ENCODE measurements at places on chromosomes 7 and 10. TPM values are rescaled to one million over a fixed set of nuclear protein-coding genes. Genes with fewer than 3 reads are reported as not detected.

The HEPACAM2 gene
- total RNA-seq = not detected

The CLDN4 gene
- 0.12 TPM for total RNA-seq

The ANKRD7 gene
- total RNA-seq = 0.59 TPM

- no peaks in the 10 kb centered on the region for H3K36me3 ChIP-seq
- no peak overlapping the region for H3K4me3 ChIP-seq
- H3K4me1 ChIP-seq = no peaks in the 10 kb centered on the region
- H3K27me3 ChIP-seq = peaks cover 10% of the 10 kb centered on the region
- no peak for DNase-seq
- no peak overlapping the region for H3K27ac ChIP-seq
Observed at GRCh38 chr10:60977161-60978122, 33.5 kb upstream of the RHOBTB1 start.

DNA sequence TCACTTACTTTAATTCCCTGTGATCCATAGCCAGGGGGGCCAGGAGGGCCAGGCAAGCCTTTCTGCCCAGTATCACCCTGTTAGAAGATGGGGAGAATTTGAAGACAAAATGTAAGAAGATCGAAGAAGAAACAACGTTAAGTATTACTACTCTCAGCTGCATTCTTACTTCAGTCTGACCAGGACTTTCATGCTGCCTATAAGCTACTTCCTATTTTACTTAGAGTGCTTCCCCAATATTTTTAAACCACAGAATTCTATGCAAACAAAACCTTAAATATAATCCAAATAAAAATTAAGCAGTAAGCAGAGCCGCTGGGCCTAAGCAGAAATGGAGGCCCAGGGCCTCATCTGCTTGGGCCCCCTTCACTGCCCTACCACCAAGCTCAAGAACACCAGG, 117.8 kb downstream of the COL28A1 start:
- no peaks in the 10 kb centered on the region for H3K36me3 ChIP-seq
- DNase-seq = no peak
- no peak overlapping the region for H3K4me3 ChIP-seq

GRCh38 chr7:35992436-35992835, 160.6 kb upstream of the EEPD1 start:
- H3K27me3 ChIP-seq = peaks cover 11% of the 10 kb centered on the region
- no peak overlapping the region for H3K4me3 ChIP-seq
- no peak for DNase-seq
- no peaks in the 10 kb centered on the region for H3K36me3 ChIP-seq
- no peak overlapping the region for H3K27ac ChIP-seq
- no peaks in the 10 kb centered on the region for H3K4me1 ChIP-seq

DNA sequence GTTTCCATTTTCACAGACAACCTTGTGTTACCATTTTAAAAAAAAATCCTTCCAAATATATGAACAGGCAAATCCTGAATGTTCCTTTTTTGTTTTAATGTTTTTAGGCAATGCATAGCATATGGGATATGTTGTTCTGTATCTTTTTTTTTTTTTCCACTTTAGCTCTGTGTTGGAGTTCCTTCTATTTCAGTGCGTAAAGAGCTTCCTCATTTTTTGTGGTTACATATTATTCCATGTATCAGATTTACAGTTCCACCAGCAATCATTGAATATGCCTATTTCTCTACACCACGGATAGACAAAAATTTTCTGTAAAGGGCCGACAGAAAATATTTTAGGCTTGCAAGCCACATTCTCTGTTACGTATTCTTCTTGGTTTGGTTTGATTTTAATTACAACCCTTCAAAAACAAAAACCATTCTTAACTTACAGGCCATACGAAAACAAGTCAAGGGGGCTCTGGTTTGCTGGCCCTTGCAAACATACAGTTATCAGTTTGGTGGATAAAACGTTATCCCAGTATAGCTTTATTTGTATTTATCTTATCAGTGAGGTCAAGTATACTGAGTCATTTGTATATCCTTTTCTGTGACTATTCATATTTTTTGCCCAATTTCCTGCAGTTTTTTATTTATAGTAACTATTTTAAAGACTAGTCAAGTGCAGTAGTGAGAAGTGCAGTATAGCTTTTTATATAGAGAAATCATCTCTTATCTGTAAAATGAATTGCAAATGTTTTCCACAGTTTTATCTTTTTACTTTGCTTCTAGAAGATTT, 55.7 kb downstream of the RALA start:
- H3K27me3 ChIP-seq = no peaks in the 10 kb centered on the region
- peaks cover 16% of the 10 kb centered on the region for H3K36me3 ChIP-seq
- H3K4me1 ChIP-seq = no peaks in the 10 kb centered on the region
- no peak for DNase-seq
- H3K27ac ChIP-seq = no peak overlapping the region

The PNLIP gene
- total RNA-seq = not detected

The SLIT1 gene
- 0.59 TPM for total RNA-seq

DNA sequence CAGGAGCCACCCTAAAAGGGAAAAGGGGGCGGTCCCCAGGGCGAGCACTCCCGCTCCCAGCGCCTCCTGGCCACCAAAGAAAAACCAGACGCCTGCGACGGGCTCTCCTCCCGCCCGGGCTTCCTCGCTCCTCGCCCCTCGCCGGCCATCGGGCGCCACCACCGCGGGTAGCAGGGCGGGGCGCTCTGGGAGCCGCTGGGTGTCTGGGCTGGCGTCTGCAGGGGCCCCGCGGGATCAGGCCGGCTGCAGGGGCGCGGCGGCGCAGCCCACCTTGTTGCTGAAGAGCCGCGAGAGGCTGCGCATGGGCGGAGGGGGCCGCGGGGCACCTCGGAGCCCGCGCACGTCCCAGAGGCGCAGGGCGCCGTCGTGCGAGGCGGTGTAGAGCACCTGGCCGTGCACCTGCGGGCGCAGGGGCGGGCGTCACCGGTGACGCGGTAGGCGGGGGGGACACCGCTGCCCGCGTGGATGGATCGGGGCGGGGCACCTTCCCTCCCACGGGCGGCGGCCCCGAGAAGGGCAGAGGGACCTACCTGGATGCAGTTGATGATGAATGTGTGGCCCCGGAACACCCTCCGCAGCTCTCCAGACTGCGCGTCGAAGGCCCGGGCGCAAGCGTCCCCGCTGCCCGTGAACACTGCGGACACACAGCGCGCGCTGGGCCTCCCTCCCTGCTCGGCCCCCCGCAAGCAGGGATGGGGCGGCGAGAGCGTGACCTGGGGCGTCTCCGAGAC, 28.3 kb downstream of the WDR86 start:
- peaks cover 27% of the 10 kb centered on the region for H3K27me3 ChIP-seq
- H3K4me3 ChIP-seq = no peak overlapping the region
- no peak overlapping the region for H3K27ac ChIP-seq
- DNase-seq = no peak
- peaks cover 9% of the 10 kb centered on the region for H3K4me1 ChIP-seq
- H3K36me3 ChIP-seq = peaks cover 4% of the 10 kb centered on the region

- H3K27me3 ChIP-seq = peaks cover 24% of the 10 kb centered on the region
- no peak overlapping the region for H3K27ac ChIP-seq
- peaks cover 5% of the 10 kb centered on the region for H3K4me1 ChIP-seq
- no peak for DNase-seq
- no peak overlapping the region for H3K4me3 ChIP-seq
Observed at GRCh38 chr7:128274884-128275603, 34.0 kb downstream of the LEP start.

Data from activated CD8-positive, alpha-beta memory T cell treated with anti-CD3 and anti-CD28 coated beads, Interleukin-2, amount 10 ng/mL, durations not matched to agents 7 days and 5 days (primary cell).